Left ventricle myocardium superior (tissue), 1 donor: ENCODE measurements at places on chromosomes 7 and 10. TPM values are rescaled to one million over a fixed set of nuclear protein-coding genes. Genes with fewer than 3 reads are reported as not detected.
A peak's percentile ranks its signal among the peaks of the same experiment; 100 is the strongest.

- no peak for DNase-seq
Measured at GRCh38 chr7:141573511-141573910, 22.3 kb downstream of the AGK start.

GRCh38 chr10:46229144-46229563, 57.6 kb upstream of the ANTXRL start:
- peak; percentile 6 for DNase-seq

GRCh38 chr7:117648203-117648866, 168.5 kb downstream of the CFTR start:
- no peak for DNase-seq

The FAM200A gene
- 7.0 TPM for total RNA-seq

GRCh38 chr10:133158756-133159610, 1.0 kb upstream of the KNDC1 start:
- DNase-seq, result no peak

The CAMK2B gene
- 98.4 TPM for total RNA-seq

The CPA5 gene
- total RNA-seq, result not detected

DNA sequence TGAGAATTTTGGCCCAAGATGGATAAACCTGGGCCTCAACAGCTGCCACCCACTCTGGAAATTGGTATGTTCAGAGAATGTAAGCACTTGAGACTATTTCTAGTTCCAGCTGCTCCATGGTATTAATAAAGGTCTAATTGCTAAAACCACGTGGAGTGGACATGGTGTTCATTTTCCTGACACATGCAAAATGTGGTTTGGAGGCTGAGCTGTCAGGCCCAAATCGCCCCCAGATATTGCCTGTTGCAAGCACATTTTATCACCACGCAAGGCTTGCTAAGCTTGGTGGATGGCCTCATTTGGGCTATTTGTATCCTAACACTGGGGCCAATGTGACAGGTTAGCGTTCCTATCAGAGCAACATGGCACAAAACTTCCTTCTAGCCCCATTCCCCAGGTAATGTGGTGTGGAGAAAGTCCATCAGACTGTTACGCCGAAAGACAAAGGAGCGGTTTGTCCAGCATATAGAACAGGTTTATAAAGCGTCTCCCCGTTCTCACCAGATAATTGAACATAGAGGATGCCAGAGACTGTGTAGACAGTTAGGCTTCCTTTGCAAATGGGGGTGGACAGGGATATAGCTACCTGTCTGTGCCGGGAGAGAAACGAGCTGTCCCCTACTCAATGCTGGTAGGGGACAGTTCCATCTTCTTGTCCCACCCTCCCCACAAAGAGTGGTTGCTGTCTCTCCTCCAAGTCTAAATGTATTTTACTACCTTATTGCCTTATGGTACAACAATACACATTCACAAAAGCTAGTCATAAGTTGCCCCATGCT, 78.0 kb upstream of the ANKRD1 start:
- no peak for DNase-seq

DNA sequence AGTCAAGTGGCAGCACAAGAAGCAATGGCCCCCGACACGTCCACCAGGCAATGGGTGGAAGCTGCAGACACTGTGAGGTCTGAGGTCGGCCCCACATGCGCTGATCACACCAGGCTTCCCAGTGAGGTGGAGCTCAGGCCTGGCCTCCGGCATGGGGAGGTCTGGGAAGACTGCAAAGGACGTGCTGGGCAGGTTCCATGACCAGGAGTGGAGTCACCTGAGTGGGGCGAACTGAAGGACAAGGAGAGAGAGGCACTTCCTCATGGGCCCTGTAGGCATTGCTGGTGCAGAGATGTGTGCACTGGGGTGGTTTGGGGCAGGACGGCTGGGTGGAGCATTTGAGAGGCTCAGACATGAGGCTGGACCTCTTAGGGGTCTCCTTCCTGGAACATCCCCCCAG, 35.1 kb downstream of the C10orf120 start:
- no peak for DNase-seq

DNA sequence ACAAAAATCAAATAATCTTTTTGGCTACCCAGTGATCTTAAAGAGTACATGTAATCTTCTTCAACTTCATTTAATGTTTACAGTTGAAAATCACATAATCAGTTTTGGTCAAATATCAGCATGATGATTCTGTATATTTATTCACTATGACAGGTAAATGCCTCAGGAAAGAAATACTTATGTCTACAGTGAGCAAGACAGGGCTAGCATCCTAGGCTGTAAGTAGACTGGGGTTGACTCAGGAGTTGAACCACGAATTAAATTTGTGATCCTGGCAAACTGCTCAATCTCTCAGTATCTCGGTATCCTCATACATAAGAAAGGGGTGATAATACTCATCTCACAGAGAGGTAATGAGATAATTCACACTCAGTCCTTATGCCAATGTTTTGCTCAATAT, 71.8 kb downstream of the SEMA3D start:
- no peak for DNase-seq

- no peak for DNase-seq
Measured at GRCh38 chr7:92487804-92488203, 10.1 kb upstream of the ERVW-1 start.

- no peak for DNase-seq
Measured at GRCh38 chr7:48312151-48312550, 140.9 kb downstream of the ABCA13 start.

- DNase-seq, result no peak
Measured at GRCh38 chr7:37718585-37718984, 35.0 kb downstream of the GPR141 start.

The NRCAM gene
- 0.62 TPM for total RNA-seq

The ANKRD16 gene
- 3.8 TPM for total RNA-seq

- DNase-seq, result no peak
Measured at GRCh38 chr7:7519528-7519927, 16.1 kb downstream of the COL28A1 start.

The SEM1 gene
- 59.9 TPM for total RNA-seq

DNA sequence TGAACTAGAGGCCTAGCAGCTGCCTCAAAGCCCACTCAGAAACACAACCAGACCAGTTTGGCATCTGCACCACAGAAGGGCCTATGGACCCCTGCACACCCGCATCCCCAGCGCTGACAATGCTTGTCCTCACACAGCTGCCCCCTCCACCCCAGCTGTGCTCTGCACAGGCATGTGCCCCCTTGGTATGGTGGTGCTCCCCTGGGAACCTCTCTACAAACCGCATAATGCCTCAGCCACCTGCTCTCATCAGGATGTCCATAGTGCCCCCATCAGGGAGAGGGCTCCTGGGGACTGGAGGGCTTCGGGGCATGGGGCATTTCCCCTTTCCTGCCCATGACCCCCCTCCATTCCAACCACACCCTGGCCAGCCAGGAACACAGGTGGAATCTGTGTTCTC, 347.5 kb downstream of the GRID1 start:
- no peak for DNase-seq

- no peak for DNase-seq
Measured at GRCh38 chr10:97571622-97572021, 957 bp upstream of the ANKRD2 start.

DNA sequence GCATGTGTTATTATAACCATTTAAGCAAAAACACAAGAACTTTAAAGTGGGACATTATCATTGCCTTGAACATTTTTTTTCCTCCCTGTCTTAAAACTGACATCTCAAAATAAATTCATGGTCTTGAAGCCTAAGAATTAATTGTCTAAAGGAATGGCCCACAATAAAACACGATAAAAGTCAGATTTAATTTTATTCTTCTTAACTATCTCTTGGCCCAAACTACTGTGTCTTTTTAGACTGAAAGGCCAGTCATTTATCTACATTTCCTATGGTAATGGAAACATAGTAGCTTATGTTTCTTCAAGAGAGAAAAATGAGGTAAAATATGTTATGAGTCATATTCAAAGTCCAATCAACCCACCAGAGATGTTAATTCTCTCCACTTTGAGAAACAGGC, 24.4 kb upstream of the ETV1 start:
- no peak for DNase-seq

DNA sequence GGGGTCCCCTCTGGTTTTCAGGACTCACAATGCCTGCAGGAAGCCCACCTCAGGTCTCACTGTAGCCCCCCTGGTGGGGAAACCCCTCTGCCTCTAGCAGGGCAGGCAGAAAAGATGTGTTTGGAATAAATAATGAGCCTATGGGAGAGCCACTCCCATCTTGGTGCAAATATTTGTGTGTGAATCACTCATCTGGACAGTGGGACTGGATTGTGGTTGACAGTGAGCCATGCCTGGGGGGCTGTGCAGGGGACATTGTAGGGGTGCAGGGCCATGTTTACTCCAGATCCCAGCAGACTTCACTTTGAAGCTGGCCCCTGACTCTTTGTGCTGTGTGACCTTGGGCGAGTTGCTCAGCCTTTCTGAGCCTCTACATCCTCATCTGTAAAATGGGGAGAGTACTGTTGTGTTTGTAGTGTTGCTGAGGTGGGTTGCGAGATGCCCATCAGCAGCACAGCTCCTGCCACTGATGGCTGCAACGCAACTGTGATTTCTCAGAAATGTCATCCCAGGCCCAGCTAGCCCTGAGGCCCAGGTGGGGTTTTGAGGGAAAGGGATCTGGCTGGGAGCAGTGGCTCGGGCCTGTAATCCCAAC, 20.7 kb downstream of the GTF2IRD1 start:
- DNase-seq, result no peak

DNA sequence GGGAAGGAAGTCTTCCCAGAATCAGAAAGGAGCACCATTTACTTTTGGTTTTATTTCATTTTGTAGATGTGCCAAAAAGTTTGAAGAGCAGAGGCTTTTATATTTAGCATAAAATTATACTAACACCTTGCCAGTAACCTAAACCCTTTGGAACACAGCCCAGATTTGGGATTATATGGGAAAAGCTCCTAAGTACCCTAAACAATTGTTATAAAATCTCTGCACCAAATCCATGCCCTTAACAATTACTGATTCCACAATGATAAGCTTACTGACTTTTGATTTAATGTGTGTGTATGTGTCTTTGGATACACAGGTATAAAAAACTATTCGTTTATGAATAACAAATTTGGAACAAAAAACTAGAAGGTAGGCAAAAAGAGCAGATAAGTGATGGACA, 39.0 kb upstream of the TMEM229A start:
- no peak for DNase-seq

- no peak for DNase-seq
Measured at GRCh38 chr7:131908714-131909113, 352.3 kb upstream of the PODXL start.

DNA sequence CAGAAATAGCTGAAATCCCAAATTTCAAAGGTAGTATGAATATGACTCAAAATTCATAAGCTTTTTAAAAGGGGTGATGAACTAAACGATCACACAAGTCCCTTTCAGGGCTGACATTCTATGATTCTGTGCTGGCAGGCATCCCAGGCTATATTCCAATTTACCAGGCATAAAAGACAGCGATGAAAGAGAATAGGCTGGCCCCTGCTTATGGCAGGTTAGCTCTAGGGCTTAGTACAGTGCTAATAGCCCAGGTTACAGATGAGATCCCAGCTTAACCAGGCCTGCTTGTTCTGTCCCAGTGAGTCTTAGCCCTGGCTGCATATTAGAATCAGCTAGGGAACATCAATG, 56.4 kb downstream of the CDHR3 start:
- DNase-seq, result no peak

- no peak for DNase-seq
Measured at GRCh38 chr7:151039850-151040548, 8.3 kb upstream of the ASIC3 start.

GRCh38 chr10:101848894-101849351, 5.3 kb upstream of the KCNIP2 start:
- DNase-seq, result no peak

- no peak for DNase-seq
Measured at GRCh38 chr10:77296534-77297392, 340.8 kb downstream of the KCNMA1 start.

- DNase-seq, result no peak
Measured at GRCh38 chr10:31888442-31888841, 40.2 kb downstream of the ARHGAP12 start.

GRCh38 chr7:42692621-42693020, 219.2 kb downstream of the C7orf25 start:
- DNase-seq, result no peak

GRCh38 chr7:101999393-101999792, 182.0 kb downstream of the CUX1 start:
- DNase-seq, result no peak

The LEP gene
- total RNA-seq, result 0.42 TPM

The UCN3 gene
- total RNA-seq, result not detected

The ARMS2 gene
- total RNA-seq, result not detected

The PITRM1 gene
- 94.5 TPM for total RNA-seq

The BLVRA gene
- total RNA-seq, result 47.4 TPM
